ENCODE measurements at places on chromosomes 3 and 15.

DNA sequence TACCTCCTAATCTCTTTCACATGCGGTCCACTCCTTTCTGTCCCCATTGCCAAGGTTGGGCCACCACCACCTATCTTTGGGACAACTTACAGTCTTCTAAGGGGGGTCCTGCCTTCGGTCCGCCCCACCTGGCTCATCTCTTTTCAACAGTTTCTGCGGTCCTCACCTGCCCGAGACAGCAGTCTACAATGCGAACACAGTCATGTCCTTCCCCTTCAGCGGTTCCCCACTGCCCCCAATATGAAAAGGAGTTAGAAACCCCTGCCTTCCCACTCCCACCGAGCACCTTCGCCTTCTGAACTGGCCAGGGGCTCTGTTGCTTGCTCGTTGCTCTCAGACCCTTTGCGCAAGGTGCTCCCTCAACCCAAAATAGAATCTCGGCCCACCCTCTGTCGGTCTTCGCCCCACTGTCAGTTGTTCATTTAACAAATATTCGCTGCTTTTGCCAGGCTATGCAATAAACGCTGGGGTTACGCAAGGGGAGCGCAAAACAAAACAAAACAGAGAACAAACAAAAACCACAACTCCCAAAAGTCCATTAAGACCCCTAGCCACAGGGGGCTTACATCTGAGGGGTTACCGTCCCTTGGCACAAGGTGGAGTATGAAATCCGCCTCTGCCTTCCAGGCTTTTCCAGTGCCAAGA lies 611 bp upstream of the FANCI start:
- no peak for DNase-seq

GRCh38 chr15:31101262-31102038 lies at the start of gene TRPM1:
Gene TRPM1 (minus strand): TSS chr15:31101725. CDS start chr15:31081355, 20,370 bp downstream.
- no peak for DNase-seq

DNA sequence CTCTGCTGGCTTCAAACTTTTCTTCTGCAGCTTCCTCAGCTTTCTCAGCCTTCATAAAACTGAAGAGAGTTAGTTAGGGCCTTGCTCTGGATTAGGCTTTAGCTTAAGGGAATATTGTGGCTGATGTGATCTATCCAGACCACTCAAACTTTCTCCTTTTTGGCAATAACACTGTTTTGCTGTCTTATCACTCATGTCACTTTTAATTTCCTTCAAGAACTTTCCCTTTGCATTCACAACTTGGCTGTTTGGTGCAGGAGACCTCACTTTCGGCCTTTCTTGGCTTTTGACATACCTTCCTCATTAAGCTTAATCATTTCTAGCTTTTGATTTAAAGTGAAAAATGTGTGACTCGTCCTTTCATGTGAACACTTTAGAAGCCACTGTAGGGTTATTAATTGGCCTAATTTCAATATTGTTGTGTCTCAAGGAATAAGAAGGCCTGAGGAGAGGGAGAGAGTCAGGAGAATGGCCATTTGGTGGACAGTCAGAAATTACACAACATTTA lies 60.7 kb downstream of the SLC24A1 start:
- DNase-seq = no peak

GRCh38 chr15:62927196-62927595 lies 115.4 kb upstream of the TPM1 start:
- no peak for DNase-seq

GRCh38 chr15:55327387-55327786 lies 8.4 kb downstream of the PIGB start:
- DNase-seq = no peak

DNA sequence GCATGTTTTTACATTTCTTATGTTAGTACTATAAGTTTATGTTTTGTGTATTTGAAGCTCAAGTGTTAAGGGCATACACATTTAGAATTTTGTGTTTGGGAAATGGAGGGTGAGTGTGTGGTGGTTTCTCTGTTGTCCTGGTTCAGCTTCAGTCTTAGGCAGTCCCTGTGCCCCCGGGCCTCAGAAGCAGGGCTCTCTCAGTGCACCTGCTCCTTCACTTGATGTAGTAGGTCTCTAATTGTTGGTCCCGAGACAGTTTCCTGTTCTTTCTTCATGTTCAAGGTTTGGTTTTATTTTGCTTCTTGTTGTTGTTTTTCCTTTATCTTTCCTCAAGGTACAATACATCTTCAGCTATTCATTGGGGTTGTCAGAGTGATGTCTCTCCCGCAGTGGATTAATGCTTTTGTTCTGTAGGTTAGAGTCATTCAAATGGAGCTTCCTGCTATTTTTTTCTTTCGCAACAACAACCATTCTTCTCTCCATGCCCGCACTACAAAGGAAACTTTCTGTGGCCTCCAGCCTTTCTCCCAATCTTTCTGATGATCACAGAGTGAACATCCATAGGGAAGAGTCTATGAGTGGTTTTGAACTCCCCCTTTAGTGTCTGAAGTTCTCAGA lies 177.8 kb upstream of the GOLGA6L4 start:
- DNase-seq = no peak

DNA sequence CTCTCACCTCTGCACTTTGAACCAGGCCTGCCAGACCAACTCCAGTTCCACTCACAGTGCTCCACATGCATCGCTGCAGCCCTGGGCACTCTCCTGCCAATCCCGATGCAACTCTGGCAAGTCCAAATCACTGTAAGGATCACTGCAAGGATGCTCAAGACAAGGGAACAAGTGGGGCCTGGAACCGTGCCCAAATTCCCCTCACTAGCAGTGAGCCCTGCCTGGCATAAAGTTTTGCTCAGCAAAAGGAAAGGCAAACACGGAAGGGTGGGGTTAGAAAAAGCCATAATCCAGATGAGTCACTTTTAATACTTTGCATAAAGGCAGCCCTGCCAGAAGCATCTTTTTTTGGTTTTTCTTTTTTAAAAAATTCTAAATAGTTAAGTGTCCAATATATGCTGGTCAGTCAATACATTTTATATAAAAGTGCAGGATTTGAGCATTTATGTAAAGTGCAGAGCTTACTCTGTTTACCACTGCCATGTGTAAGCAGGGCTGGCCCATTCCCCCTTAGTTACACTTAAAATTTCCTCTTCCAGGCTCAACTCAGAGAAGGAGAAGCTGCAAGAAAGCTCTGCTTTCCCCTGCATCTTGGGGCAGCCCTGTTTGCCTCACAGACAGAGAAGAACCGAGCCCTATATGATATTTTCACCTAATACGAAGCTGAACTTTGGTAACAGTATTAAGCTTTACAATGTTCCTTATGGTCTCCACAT lies 102.2 kb downstream of the CD47 start:
- peak; percentile 47 for DNase-seq

- DNase-seq = no peak
Measured at GRCh38 chr15:76198456-76199105, 112.7 kb downstream of the ETFA start.

GRCh38 chr15:92000709-92001108 lies 147.2 kb downstream of the SLCO3A1 start:
- no peak for DNase-seq

- DNase-seq = no peak
Measured at GRCh38 chr3:43025423-43025822, 46.3 kb downstream of the GASK1A start.
